Activated T-cell treated with anti-CD3 and anti-CD28 coated beads, Interleukin-2, amount 50 U/mL, for 4 hours (primary cell): ENCODE measurements at places on chromosomes 12 and 14.
A peak's percentile ranks its signal among the peaks of the same experiment; 100 is the strongest.

DNA sequence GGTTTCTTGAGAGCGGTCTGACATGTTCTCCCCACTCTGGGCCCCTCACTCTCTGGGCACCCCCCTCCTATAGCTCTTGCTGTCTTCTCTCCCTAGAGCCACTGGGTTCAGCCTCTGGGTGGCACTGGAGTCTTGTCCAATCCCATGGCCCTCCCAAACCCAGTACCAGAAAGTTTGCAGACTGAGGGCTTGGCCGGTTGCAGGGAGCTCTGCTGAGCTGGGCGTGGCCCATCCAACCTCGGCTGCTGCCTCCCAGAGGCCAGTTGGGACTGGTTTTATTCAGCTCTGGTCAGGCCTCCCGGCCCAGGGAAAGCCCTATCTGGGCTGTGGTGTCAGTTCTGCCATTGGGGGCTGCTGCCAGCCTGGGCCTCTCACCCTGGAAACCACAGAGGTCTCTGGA lies 37.9 kb downstream of the ISCA2 start:
- DNase-seq, result no peak

- DNase-seq, result no peak
Observed at GRCh38 chr14:73207615-73208014, 29.7 kb upstream of the PAPLN start.

DNA sequence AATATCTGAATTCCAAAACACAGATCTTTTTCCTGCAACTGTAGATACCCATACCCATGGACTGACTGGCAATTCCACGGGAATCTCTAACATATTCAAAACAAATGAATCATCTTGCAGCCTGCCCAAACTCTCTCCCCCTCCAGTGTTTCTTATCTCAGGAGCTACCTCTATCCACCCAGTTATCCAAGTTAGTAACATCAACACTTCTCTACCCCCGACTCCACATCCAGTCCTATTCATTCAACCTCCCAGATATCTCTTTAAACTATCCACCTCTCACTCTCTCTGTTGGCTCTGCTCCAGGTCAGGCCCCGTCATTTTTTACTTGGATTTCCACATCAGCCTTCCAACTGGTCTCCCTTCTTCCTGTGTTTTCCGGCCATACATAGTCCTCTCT lies 6.7 kb upstream of the KCNH5 start:
- no peak for DNase-seq

- DNase-seq, result no peak
Observed at GRCh38 chr14:98914942-98915341, 357.1 kb downstream of the BCL11B start.

DNA sequence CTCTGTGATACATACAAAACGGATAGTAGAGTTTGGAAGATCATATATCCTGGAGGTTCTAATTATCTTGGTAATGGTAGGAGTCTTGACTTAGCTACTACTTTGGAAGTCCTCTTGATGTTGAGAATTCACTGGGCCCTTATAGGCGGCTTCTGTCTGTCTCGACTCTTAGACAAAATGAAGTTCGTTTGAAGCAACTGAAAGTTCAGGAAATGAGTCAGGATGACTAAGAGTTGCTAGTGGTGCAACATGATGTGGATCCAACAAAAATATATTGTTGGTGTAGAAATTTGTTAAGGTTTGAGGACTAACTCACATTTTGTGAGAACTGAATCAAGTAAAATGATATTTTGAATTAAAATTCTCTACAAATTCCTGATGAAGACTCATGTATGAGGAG lies 272.7 kb downstream of the AEBP2 start:
- DNase-seq, result no peak

- peak; percentile 51 for DNase-seq
Observed at GRCh38 chr14:50321009-50321660, 9.0 kb downstream of the DMAC2L start.

DNA sequence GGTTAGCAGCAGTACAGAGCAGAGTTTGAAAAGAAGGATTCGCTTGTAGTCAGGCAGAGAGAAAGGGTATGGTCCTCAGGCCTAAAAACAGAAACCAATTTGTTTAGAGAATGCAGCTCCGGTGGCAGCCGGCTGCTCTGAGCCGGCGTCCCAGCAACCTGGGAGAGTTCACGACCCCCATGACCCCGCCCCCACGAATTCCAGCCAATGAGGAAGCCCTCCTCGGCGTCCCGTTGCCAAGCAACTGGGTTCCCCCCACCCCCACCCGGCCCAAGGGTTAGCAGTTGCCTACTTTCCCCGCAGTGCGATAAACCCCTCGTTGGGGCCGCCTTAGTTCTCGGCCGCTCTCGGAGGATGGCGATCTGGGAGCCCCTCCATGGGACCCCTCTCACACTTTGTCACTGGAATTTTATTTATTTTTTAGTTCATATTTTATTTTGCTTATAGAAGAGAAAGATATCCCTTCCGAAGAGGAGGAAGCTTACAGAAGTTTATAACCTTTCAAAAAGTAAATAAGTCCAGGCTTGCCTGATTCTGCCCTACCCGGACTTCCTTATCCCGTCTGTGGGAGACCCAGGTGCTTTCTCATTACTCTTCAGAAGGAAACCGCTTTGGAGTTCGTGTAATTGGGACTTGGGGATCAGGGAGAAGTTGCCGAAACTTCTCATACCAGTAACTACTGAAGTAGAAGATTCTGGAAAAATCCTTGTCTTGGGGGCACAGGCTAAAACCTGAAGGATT lies at the start of gene CCDC60:
CCDC60 (plus strand) TSS at position 300 of the 741 bp plus-strand sequence. CDS start 448 bp downstream, outside the sequence.
- DNase-seq, result no peak

DNA sequence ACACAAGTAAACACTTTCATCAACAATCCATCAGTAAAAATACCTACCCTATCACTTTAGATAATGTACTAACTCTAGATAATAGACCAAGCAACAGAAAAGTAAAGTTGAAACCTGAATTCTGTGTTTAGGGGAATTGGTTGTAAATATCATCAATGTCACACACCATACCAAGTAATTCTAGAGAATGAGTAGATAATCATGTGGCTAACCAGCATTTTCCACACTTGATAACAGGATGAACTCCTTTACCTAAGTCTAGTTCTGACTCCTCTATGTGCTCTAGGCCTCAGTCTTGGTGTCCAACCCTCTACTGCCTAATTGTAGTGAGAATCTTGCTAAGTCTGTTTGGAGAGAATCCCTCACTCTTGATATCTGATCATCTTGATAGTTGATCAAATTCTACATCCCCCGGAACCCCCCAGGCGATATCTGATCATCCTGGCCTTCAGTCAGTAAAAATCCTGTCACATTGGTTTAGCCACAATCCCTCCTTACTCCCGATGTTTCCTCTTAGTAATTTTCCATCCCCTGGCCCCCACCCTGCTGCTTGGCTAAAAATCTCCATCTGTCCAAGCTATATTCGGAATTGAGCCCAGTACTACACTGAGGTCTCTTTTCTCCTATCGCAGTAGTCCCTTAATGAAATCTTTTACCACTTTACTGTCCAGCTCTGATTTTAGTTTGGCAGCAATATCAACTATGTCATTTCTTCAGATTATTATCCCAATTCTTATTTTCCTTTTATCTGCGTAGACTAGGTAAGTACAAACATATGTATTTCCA lies 3.4 kb upstream of the SLCO1A2 start:
- DNase-seq, result no peak

DNA sequence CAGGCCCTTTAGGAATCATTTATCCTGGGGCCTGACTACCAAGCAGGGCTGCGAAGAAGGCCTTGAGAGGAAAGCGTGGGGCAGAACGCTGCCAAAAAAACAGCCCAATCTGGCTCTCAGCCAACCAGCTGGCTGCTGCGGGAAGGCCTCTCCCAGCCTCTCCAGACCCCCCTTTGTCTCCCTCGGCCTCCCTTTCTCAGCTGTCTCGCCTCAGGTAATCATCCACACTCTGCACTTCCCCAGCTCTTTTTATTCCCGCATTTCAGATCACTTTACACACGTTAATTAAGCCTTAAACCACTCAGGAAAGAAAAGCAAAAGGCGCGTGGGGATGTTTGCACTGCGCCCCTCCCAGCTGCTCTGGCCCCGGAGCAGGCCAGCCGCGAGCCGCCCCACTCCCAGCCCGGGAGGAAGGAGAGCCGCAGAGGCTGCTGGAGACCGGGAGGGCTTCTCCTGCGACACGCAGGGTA lies 208.2 kb upstream of the FOXN3 start:
- no peak for DNase-seq

DNA sequence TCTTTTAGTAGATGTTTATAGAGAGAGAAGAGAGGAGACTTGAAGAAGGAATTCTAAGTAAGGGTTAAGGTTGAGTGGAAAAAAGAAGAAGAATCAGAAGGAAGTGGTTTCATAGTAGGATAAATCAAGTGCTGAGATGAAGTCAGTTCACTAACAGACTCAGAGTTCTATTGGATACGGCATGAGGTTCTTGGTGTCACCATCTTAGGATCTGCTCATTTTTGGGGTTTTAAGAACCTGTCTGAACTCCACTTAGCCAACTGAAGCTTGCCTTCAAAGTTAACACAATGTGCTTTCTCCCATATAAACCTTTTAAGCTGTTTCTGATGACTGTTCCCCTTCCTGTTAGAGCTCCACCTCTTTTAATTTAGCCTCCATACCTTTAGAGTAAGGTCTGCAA lies 152.6 kb downstream of the PRKCH start:
- no peak for DNase-seq

DNA sequence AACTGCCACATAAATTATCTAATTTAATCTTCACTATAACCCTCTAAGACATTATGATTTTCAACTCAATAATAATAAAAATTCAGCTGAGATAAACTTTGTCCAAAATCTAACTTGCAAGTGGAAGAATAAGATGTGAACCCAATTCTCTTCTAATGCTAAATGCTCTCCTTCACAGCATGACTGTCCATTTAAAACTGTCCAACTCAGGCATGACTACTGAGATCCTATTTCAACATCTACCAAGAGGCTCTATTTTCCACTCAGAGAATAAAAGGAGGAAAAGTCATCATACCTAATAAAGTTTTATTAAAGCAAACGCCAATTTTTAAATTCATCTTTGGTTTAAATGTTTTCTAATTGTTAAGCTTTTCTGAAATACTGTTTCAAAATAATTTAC lies 183.6 kb downstream of the MED13L start:
- DNase-seq, result no peak

DNA sequence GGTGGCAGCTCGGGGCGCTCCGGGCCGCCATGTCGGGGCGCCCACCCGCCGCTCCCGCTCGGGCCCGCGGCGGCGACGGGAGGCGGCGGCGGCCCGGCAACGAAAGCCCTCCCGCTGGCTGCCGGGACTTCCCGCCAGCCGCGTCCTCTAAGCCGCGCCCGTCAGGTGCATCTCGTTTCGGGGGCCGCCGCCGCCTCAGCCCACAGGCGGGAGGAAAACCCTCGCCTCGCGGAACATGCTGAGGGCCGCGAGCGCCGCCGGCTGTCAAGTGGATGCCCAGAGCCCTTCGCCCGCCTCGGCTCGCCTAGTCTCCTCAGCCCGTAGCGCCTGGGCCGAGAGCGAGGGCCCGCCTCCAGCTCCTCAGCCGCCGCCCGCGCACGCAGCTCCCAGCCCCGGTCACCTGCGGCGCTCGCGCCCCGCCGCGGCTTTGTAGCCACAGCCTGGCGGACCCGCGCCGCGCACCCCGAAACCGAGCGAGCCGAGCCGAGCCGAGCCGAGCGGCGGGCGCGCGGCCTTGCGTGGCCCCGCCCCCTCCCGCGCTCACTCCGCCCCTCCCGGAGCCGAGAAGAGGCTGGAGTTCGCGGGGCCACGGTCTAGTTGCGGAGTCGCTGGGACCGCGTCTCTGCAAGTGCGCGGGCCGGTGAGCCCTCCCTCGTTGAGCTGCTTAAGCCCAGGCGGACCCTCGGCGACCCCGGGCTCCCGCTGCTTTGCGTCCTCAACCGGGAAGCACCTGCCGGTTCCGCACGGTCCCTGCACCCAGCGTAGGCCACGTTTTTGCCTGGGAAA lies at the start of gene EML5:
EML5 (minus strand) TSS at position 481 of the 786 bp plus-strand sequence; CDS start at position 31, 450 bp downstream.
- peak; percentile 76 for DNase-seq

DNA sequence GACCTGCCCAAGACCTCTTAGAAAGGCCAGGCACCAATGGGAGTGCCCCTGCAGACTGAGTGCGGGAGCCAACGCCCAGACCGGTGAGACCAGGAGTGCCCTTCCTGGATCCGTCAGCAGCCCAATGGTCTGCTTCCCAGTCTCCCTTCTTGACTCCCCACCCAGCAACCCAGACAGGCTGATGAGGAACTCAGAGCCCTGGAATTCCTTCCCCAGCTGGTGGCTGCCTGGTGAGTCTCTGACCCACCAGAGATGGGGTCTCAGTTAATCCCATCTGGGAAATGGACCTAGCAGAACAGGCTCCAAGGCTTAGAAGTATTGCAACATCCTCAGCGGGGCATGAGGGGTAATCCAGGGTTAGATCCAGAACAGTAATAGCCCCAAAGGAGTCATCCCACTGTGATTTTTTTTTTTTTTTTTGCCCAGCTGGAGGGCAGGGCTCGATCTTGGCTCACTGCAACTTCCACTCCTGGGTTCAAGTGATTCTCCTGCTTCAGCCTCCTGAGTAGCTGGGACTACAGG lies 1.5 kb upstream of the RASAL1 start:
- no peak for DNase-seq
